NCI-H446 (cell line): ENCODE measurements at places on chromosomes 11 and 22.

- DNase-seq: peak; percentile 92
Measured at GRCh38 chr11:72631806-72632731, 42.2 kb downstream of the PDE2A start.

- DNase-seq: no peak
Measured at GRCh38 chr22:27718186-27719035, 83.1 kb downstream of the MN1 start.

- DNase-seq: no peak
Measured at GRCh38 chr11:132115454-132115853, 745.0 kb downstream of the NTM start.

DNA sequence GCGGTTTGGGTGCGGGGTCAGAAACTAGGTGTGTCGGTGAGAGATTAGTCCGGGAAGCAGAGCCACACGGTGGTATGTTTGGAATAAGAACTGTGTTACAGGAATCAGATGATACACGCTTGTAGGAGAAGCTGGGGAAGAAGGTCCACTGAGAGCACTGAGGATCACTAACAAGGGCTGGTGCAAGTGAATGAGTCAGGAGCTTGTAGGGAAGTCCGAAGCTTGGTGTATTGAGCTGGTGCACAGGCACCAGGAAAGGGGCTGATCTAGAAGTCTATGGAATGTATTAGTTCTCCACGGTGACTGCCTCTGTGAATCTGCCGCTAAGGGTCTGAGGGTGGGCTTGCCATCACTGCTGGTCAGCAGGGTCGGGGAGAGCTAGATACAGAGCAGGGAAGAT lies 18.8 kb upstream of the GRK3 start:
- DNase-seq: no peak

GRCh38 chr11:12085371-12086251 lies 24.8 kb upstream of the MICAL2 start:
- no peak for DNase-seq

DNA sequence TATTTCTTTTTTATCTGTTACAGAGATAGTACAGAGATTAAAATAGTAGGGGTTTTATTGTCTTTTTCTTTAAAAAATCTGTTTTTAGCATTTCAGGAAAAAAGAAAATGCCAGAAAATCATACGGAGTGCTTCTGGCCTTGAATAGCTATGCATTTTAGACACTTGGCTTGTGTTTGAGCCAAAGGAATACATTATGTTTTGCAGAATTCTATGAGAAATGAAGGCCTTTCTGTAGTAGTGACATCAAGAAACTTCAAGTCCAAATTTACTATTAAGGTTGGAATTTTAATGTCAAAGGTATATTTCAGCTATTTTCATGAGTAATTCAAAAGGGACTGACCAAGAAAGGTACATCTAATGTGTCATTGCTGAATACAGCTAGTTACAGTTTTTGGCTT lies 56.3 kb upstream of the DDI1 start:
- DNase-seq: no peak

GRCh38 chr11:72446929-72447769 lies 12.8 kb upstream of the CLPB start:
- DNase-seq: peak; percentile 77

DNA sequence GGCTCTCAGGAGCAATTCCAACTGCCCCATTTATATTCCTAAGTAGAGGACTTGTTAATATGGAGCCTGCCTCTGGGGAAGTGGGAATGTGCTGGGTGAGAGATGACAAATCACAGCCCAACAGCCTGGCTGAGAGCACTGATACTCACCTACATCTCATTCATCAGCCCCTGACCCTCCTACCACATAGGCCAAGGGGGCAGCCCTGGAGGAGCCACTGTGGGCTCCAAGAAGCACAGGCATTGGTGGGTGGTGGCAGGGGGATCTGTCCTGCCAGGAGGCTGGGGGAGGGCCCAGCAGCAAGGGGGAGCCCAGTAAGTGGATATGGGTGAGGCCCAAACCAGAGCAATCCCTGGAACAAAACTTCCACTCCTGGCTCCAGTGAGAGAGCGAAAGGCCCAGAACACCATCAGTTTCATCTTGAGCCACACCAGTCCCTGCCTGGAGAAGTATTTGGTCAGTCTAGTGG lies 79.7 kb downstream of the BUD13 start:
- DNase-seq: no peak

DNA sequence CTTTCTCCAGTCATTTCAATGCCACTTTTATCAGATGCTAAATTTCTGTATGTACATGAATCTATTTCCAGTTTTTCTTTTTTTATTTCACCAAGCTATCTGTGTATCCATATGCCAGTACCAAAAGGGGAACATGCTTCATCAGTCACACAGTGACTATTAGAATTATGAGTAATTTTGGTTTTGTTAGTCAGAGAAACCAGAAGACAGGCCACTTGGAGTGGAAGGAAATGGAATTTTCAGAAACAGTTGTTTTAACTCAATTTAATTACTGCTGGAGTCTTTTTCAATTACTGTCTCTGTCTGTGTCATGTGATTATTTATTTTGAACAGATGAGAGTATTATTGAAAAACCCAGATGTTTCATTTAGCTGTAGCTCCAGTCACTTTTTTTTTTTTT lies 84.6 kb upstream of the ANO3 start:
- no peak for DNase-seq

GRCh38 chr11:76666830-76667229 lies 3.7 kb downstream of the LRRC32 start:
- DNase-seq: no peak

DNA sequence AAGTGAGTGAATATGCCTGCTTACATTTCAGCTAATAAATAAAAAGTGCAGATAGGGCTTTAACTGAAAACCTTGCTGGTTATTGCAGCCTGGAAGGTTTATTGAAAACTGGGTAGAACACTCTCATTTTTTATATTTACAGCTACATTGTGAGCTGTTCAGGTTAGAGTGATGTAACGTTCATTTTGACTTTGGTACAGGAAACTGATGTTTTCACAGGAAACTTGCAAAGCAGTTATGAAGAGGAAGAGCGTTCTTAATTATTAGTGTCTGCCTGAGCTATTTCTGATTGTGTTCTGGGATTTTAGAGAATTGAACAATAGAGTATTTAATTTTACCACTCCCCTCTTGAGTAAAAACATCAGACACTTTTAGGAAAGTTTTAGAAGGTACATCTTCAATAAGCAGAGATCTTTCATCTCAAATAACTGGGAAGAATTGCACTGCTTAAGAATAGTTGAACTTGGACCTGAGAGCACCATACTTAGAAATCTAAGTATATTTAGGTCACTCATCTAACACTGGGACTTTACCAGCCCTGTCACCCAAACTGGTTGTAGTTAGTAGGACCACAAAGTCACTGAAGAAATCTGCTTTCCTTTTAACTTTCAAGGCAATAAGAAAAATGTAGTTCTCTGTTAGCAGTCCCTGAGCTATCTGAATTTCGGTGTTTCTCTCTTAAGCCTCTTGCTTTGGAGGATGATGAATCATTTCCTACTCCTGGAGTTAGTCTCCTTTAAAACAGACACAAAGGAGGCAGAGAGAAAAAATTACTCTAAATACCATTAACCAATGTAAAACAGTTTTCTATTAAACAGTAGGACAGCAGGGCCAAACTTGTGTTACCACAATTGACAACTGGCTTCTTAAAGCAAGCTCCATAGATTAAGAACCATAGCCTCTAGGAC lies 128.6 kb upstream of the DDI1 start:
- no peak for DNase-seq

GRCh38 chr11:27848423-27848822 lies 148.2 kb upstream of the BDNF start:
- no peak for DNase-seq

DNA sequence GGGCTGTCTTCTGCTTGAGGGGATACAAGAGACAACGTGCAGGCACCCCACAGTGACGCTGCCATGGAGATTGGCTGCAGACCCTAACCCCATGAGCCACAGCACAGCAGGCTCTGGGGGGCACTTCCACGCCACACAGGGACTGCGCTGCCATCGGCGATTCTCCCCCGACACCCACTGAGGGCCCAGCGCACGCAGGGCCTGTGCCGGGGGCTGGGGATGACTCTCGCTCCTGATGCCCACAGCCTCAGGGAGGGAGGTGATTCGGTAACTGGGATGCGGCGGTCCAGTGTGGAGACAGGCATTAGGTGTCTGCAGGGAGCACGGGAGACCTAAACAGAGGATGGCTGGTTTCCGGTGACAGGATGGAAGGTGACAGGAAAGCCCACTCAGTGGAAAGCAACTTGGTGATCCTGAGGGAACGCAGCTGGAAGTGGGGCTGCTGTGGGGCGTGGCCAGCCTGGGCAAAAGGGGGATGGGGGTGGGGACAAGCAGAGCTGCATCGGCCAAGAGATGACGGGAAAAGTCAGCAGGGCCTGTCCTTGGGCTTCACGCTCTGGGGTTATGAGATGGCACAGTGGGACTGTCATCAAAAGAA lies 37.7 kb downstream of the EFCAB6 start:
- DNase-seq: no peak

- peak; percentile 20 for DNase-seq
Measured at GRCh38 chr11:102733232-102733875, 8.6 kb upstream of the MMP8 start.

DNA sequence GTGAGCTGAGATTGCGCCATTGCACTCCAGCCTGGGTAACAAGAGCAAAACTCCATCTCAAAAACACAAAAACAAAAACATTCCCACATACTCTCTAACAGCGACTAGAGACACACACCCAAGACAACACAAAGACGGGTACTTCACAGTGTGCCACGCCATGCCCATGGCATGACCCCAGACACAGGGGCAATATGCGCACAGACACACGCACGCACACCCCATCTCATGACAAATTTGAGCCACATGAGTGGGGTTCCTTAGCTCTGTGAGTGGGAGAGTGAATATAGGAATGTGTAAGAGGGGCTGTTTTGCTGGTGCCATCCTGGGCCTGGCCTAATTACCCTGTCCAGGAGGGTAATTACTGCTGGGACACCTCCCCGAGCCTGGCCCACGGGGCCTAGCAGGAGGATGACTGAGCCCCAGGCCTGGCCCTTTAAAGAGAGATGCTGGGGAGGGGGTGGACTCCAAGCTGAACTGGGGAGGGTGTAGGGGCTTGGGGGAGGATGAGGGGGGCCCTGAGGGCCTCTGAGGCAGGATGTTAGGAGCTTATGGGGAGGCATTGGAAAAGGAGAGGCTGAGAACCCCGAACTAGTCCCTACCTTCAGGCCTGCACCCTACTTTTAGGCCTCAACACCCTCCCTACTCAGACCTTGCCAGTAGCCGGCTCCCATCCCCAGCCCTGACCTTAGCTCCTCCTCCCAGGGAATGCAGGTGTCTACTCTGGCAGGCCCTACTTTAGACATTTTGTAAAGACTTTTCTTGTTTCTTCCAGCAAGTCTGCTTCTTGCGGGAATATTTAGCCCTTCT lies 1.5 kb downstream of the LTBP3 start:
- no peak for DNase-seq

DNA sequence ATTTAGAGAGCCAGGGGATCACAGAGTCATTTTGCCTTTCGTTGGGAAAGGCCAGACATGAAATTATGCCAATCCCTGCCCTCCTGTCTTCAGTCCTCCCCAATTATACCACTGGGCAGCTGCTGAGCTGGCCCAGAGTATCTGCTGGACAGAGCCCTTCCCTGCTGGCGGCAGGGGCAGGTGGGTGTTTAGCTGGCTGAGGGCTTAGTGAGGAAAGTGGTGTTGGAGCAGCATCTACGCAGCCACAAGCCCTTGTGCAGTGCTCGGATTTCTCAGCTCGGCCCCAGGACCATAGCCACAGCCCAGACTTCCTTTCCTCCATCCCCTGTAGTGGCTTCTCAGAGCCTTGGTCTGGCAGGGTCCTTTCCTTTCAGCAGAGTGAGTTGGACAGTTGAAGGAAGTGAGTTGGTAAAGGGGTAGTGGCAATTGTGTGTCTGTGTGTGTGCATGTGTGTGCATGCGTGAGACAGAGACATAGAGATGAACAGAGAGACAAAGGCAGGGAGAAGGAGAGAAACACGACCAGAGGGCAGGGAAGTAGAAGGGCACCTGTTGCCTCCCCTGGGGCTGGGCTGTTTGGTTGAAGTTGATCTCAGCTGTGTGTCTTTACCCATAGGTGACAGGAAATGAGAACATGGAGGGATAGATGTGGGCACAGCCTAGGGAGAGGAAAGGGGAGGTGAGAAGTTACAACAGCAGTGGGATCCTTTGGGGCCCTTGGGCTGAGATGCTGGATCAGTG lies 66.2 kb downstream of the GRIK4 start:
- DNase-seq: no peak

- no peak for DNase-seq
Measured at GRCh38 chr22:27790376-27791158, 11.0 kb downstream of the MN1 start.

- DNase-seq: no peak
Measured at GRCh38 chr22:45438336-45438735, 24.8 kb downstream of the RIBC2 start.

- peak; percentile 39 for DNase-seq
Measured at GRCh38 chr11:124481365-124482323, 36.1 kb upstream of the OR8B8 start.

DNA sequence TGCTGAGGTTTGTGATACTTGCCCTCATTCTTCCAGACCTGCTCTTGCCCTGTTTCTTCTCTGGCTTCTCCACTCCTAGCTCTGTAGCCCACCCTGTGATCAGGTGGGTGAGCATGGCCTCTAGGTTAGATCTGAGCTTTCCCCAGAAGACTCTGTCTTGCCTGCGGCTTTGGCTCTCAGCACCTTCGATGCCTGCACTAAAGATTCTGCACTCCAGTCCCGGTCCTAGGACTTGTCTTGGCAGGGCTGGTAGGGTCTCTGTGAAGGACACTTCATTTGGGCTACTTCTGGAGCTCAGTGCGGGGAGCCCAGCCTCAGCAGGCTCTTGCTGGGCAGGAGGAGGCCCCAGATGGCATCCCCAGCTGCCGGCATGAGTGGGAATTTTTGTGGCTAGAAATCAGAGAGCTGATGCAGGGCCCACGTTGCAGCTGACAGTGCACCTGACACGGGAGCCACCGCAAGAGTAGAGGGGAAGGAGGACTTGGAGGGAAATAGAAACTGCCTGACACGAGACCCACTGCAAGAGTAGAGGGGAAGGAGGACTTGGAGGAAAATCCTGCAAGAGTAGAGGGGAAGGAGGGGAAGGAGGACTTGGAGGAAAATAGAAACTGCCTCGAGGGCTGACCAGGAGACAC lies 226.9 kb upstream of the B3GAT1 start:
- no peak for DNase-seq

- no peak for DNase-seq
Measured at GRCh38 chr22:27318516-27318915, 483.0 kb downstream of the MN1 start.

DNA sequence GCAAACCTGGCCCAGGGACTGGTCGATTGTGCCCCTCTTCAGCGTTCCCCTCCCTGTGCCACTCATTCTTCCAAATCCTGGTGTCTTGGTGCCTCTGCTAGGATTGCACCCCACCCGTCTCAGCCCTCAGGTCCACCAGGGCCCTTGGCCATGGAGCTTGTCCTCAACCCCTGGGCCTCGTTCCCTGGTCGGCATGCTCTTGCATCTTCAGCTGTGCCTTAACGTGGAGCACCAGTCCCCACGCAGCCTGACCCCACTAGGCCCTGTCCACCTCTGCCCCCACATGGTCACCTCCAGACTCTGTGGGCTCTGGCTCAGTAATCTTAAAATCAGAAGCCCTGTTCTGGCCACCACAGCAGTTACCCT lies 61.1 kb downstream of the OSBP2 start:
- DNase-seq: no peak

GRCh38 chr11:12842933-12843636 lies 166.0 kb upstream of the RASSF10 start:
- DNase-seq: peak; percentile 75
